ENCODE measurements at places on chromosomes 4 and X.

GRCh38 chr4:174263445-174263736 lies 20.1 kb downstream of the FBXO8 start:
- DNase-seq, result no peak

DNA sequence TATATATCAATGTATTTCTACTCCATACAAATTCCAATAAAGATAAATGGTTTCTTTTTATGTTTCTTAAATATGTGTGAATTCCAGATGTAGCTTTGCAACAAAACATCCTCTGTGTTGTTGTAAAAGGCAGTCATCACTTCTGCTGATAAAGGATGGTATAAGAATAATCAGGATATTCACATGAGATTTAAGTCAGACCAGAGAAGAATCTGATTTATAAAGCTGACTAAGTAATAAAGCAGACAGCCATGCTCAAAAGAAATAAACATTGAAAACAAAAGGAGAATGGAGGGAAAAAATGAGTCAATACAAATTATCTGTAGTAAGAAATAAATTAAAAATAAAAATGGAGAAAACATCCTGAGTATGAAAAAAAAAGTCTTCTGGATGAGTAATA lies 27.0 kb upstream of the SLC7A11 start:
- DNase-seq, result no peak

DNA sequence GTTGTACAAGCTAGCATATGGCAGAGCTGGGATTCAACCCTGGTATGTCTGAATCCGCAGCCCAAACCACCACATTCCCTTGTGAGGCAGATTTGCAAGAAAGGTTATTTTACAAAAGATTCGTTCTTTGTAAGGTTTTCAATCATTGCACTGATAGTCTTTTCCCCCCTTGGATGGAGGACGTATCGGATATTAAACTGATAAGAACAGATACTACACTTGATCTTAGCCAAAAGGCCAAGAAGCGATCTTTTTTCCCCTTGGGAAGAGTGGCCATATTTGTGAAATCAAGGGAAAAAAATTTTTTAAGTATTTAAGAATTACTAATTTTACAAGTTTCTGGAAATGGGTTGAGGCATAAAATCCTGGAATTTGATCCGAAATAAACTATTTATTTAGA lies 34.4 kb upstream of the MSMO1 start:
- DNase-seq, result no peak

DNA sequence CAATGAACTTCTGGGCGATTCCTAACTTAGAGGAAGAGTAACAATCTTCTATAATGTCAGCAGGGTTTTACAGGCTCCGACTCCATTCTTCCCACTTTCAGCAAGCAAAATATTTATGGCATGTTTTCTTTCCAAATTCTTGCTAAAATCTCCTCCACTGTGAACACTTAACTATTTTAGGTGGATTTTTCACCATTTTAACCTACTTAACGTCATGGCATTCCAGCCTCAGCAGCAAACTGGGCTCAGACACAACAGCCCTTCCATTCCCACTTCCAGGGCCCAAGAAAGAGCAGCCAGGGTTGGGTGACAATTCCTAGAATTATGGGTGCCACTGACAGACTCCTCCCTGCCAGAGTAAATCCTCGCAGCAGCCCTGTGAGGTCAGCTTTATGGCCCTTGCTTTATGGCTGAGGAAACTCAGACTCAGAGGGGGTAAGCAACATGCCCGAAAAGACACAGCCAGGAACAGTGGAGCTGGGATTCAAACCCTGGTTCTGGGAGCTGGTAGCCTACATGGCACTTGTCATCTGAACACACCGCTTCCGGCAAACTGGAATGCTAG lies 112.8 kb upstream of the MAP3K15 start:
- no peak for DNase-seq

DNA sequence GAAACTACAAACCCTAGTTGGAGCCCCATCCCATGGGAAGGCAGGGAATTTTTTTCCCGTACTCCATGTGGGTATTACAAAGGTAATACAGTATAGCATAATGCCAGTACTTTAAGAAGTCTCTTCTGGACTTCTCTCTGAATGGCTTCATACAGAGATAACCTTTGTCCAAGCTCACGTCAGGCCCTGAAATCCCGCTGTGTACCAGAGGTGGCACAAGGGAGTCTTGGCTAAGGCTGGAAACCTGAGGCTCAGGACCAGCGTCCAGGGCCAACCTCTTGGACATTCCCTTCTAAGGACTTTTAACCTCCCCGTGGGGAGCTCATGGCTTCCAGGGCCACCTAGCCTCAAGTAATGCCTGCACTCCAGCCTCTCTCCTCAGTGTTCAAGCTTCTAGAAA lies 338.9 kb upstream of the FAM241A start:
- no peak for DNase-seq

DNA sequence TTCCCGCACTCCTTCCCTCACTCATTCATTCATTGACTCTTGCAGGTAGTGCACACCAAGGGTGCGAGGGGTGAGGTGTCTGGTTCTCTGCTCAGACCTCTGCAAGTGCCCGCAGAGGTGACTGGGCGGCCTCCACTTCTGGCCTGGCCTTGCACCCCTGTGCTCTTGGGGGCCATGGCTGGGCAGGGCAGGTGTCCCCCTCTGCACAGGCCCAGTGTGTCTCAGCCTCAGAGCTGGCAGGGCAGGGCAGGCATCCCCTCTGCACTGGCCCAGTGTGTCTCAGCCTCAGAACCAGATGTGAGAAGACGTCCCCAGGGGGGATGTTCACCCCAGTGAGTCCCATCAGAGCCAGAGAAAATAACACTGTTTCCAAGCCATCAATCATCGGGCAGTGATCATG lies 16.8 kb downstream of the CPZ start:
- DNase-seq, result no peak

DNA sequence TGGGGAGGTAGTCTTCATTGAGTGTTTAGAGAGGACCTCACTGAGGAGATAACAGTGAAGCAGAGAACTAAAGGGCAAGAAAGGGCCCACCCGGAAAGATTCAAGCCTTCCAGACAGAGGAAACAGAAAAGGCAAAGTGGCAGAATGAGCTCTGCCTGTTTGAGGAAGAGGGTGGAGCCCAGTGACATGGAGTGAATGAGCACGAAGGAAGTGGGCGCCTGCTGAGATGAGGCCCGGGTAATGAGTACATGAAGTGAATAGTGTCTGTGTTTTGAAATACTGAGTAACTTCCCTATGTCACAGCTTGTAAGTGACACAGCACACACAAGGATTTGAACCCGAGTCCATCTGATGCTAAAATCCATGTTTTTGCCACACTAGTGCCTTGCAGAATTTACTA lies 32.5 kb upstream of the TLR2 start:
- no peak for DNase-seq

DNA sequence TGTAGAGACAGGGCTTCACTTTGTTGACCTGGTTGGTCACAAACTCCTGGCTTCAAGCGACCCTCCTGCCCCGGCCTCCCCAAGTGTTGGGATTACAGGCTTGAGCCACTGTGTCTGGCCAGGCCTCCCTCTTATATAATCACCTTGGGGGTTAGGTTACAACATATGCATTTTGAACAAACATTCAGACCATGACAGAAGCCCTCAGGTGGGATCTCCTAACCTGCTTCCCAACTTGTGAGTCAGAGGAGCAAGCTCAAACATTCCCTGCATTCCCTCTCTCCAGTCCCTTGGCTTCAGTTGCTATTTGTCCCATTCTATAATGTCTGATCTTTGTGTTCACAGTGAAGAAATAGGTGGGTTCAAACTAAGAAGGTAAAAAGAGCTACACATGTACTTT lies 76.5 kb upstream of the NRK start:
- no peak for DNase-seq
